Left cardiac atrium (tissue), 4 donors: ENCODE measurements at places on chromosomes 5 and 9. TPM values are rescaled to one million over a fixed set of nuclear protein-coding genes. Genes with fewer than 3 reads are reported as not detected.

DNA sequence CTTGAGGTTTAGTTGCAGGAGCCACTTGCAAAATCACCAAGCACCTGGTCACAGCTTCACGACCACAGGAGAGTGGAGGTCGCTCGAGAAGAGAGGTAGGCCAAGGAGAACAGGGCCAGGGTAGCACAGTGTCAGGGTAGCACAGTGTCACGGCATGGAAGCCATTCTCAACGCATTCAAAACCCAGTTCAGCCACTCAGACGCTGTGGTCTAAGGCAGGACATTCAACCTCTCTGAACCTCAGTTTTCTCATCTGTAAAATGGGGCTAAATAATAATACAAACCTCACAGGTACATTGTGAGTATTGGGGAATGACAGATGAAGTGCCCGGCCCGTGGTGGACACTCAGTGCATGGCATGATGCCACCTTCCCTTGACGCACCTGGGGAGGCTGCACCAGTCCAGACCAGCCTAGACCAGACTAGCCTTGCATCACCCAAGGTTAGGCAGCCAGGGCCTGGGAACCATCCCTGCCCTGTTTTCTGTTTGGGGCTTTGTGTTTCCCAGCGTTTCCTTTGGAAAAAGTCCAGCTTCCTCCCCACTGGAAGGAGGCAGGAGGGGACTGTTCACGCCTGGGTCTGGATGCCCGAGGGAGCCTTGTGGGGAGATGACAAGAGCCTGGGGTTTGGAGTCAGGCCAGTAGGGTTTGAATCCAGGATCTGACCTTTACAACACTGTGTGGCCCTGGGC, 7.8 kb upstream of the LMX1B start:
- DNase-seq = no peak

DNA sequence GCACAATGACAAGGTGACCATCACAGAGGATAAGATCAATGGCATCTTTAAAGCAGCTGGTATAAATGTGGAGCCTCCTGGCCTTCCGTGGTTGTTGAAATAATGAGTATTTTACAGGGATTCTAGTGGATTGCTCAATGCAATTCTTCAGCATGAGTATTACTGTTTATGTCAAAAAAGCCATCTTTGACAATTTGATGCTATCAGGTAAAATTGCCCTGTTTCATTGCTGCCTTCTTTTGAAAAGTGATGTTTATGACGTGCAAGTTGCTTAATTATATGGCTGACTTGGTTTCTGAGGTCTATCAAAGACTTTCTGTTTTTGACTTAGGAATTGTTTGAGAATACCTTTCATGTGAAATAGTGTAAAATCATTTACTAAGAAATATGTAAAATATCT, 237.2 kb downstream of the PARP8 start:
- DNase-seq = no peak

- no peak for DNase-seq
Observed at GRCh38 chr5:139043157-139043905, 154.8 kb downstream of the SIL1 start.

The COL23A1 gene
- total RNA-seq = 6.0 TPM

DNA sequence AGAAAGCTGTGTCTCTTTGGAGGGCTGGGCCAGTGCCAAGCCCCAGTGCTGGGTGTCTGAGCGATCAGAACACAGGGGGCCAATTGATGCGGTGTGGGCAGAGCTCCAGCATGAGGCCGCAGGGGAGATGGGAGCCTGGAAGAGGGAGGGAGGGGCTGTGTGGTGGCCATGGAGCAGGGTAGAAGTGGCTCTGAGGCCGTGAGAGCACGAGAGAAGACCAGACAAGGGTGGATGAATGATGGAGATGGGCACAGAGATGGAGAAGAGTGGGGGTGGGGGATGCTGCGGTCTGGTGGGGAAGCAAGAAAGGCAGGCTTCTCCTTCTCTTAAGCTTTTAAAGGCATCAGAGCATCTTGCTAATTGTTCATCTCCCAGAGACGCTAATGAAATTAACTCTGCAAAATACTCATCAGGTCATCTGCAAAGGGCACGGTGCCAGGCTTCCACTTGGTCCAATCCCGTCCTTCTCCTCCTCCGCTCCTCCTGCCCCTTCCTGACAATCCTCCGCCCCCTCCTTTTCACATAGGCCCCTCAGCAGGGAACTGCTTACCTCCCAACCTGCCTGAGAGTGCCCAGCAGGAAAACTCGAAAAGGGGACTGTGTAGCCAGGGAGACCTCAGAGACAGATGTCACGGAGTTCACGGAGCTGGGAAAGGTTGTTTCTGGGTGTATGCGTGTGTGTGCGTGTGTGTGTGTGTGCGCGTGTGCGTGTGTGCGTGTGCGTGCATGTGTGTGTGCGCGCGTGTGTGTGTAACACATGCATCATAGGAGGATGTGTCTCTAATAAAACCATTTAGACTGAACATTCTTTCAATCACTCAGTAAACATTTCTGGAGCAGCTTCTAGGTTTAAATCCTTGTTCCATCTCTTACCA, 7.1 kb upstream of the UNC5A start:
- no peak for DNase-seq

The KCNIP1 gene
- total RNA-seq = not detected
